LHCN-M2 (cell line): ENCODE measurements at places on chromosomes 6 and 20. TPM values are rescaled to one million over a fixed set of nuclear protein-coding genes. Genes with fewer than 3 reads are reported as not detected.

ZNF391 gene
- 0.57 and 1.3 TPM in 2 replicates for total RNA-seq

LCA5 gene
- total RNA-seq: 2.2 and 3.6 TPM in 2 replicates

MYH7B gene
- total RNA-seq: 0.06 TPM in 1 of 2 replicates, not detected in the other

DNA sequence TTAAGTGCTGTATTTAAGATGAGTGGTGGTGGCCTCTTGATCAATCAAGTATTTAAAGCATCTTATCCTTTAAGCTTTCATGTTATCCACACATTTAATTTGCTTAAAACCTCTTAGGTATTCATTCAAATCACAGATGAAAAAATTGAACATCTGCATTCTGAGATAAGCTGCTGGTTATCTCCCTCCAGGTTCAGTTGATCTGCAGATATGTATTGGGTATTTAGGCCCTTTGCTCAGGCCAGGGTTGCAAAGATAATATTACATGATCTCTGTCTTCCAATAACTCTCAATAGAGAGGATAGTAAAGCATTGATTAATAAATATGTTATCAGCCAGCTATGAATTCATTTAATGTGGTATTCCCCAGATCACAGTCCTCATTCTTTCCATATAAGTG is 45.9 kb downstream of the RPS12 start:
- no peak for DNase-seq

GRCh38 chr6:46863791-46864190 is 57.9 kb downstream of the ADGRF5 start:
- DNase-seq: no peak

DNA sequence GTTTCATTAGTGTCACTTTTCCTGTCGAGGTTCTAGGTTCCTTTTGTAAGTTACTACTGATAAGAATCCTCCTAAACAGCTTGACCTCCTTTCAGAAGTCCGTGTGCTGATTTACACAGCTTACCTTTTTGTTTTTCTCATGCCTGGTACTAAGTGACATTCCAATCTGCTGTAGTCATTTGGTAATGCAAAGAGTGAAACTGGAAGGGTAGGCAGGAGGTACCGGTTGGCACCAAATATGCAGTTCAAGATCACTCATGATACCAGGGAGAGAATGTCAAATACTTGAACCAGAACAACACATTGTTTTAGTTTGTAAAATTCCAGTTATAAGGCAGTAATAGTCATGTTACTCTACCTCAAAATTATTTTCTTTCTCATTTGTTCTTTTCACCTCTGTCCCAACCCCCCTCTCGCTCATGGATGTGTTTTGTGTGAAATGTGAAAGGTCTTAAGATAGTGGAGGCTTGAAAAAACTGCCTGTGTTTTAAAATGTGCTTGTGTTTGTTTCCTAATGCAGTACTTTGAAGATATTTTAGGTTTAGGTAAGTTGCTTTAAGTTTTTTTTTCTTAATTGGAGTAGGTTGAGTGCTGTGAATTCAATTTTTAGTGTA is 23.2 kb downstream of the AFDN start:
- DNase-seq: peak; percentile 50

DNA sequence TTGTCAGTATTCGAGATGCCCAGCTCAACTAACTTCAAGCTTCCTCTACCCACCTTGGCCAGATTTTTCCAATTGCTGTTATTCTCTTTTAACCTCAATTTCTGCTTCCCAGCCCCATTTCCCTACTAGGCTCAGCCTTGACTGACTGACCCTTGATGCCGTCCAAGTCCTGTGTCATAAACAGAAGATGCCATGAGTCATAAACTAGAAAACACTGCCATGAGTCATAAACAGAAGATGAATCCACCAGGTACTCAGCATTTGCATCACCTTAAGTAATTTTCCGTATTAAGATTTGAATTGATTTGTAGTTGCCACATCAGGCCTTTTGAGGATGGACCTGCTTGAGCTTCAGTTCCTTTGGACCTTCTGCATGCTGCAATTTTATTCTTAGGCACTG is 123.8 kb downstream of the FAM83B start:
- no peak for DNase-seq

DNA sequence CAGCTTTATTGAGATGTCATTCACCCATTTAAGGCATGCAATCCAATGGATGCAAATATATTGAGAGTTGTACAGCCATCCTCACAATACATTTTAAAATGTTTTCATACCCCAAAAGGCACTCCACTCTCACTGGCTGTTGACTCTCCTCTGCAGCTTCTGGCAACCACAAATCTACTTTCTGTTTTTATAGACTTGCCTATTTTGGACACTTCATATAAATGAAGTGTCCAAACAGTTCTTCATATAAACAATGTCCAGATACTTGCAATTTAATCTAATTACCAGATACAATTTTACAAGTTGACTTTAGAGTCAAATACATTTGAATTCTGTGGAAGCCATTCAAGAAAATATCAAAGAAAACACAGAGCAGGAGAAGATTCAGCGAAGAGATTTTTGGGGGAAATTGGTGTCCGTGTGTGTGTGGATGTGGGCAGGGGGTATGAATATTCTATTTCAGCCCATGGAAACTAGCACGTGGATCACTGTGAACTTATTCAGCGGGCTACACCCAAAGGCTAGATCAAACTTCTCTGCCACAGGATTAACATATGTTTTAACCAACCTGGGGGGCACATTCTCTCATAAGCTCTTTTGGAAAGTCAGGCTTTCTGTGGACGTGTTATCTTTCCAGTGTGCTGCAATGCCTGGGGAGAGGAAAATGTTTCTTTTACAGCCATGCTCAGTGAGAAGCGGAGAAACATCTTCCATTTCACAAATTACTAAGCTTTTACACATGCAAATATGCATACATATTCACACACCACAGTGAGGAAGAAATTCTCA is 73.9 kb downstream of the PLG start:
- DNase-seq: no peak

GRCh38 chr6:17930321-17930993 is 57.0 kb downstream of the KIF13A start:
- DNase-seq: no peak

DNA sequence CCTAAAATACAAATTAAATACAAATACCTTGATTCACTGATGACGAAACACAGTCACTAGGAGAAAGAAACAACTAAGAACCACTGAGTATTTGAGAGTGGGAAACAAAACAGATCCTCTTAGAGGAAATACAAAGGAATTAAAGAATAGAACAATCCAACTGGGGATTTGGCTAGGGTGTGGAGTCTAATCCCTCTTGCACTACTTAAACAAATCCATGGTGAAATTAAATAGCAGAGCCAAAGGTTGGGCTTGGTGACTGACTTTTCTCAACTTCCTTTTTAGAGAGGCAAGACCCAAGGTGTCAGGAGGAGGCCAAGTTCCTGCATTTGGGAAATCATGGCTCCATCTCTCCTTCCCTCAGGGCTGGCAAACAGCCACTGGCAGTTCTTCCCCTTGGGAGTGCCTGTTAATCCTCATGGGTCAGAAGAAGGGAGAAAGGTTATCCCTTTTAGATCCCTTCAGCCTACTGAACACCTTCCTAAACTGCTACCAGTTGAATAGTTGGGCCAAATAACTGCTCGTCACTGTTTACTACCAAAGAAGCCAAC is 101.2 kb upstream of the TRAF3IP2 start:
- DNase-seq: no peak

DNA sequence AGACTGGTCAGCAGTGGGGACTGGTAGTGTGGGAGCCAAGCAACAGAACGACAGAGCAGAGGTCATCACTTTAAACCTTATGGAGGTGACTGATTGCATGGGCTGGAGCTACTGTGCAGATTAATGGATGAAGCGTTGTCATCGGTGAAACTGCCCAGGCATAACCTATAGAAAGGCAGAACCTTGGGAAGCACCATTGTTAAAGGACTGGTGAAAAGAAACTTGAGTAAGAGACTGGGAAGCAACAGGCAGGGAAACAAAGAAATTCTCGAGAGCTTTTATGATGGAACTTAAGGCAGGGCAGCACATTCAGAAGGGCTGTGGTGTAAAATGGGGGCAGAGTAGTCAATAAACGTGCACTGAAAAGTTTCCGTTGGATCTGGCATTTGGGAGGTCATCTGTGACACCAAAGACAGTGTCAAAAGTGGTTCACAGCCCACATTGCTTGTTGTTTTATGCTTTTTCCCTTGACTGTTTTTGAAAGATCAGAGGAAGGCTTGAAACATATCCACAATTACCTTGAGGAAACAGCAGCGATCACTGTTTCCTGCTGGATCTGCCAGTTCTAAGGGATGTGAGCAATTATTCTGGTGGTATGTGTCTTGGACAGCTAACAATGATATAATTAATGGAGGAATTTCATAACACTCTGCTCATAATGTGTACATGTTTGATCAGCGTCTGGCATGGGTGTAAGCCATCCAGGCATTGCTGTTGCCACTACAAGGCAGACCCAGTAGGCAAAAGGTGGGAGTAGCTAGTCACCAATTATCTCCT is 62.7 kb downstream of the LRRC1 start:
- DNase-seq: no peak

DNA sequence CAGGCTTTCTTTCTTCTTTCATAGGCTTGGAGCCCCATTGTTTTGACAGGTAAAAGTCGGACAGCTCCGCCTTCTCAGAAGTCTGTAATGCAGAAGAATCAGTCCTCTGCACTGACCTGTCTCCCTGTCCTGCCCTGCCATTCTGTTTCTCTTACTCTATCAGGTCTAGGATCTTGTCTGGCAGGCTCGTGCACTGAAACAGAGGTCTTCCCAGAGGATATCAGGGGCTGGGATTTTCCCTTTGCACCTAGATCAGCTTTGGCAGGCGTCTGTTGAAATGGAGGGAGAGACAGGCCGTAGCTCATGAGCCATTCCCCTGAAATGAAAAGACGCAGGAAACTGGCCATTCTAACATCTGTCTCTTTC is 25.0 kb downstream of the KIF3B start:
- no peak for DNase-seq

DNA sequence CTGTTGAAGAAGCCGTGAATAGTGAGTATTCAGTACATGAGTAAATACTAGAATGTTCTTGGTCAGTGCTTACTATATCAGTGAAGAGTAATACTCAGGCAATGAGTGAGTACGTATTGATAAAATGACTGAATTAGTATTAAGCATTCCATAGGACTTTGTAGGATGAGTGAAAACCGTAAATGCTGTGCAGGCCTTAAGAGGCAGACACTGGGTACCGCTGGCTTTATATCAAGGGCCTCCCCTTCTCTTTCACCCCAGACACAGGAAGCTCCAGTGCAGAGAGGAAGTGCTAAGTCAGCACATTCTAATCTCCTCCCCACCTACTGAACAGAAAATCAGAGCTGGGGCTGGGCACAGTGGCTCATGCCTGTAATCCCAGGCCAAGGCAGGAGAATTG is 24.2 kb downstream of the POFUT1 start:
- DNase-seq: no peak

DNA sequence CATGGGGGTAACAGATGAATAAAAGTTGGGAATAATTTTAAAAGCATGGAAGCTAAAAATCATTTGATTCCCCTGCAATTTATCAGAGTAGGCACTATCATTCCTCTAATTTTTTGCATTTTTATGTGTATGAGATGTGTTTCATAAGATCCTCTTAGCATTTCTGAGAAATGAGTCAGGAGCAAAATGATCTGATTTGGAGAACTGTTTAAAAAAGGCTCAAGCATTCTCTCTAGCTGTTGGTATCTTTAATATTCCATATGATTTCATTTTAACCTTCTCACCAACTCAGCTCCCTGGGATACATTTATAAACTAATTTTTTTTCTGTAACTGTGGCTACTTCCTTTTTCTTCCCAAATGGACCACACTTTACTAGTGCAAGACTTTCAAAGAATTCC is 60.9 kb downstream of the MCHR2 start:
- DNase-seq: peak; percentile 87

- peak; percentile 54 for DNase-seq
Observed at GRCh38 chr6:110949679-110950285, 8.7 kb upstream of the GTF3C6 start.

DNA sequence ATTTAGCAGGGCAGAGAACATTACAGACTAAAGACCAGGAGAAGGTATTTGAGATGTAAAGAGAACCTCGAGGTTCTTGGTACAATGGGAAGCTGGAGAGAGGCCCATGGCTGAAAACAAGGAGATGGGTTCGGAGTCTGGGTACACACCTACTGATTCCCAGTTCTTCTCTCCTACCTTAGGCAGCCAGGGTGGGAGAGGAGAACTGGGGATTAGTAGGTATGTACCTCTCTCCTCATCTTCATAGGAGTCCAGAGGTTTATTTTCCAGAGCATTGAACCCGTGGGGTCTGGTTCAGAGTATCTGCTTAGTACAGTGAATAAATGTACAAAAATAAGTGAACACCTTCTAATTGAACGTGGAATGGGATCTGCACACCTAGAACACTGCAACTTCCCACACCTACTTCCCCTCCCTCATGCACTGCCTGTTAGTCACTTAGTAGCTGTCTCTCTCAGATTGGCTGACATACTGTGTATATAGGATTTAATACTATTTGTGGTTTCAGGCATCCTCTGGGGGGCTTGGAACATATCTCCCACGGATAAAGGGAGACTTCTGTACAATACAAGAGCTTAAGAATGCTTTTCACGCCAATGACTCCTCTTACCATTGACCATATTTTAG is 23.5 kb upstream of the NUP153 start:
- DNase-seq: no peak

DNA sequence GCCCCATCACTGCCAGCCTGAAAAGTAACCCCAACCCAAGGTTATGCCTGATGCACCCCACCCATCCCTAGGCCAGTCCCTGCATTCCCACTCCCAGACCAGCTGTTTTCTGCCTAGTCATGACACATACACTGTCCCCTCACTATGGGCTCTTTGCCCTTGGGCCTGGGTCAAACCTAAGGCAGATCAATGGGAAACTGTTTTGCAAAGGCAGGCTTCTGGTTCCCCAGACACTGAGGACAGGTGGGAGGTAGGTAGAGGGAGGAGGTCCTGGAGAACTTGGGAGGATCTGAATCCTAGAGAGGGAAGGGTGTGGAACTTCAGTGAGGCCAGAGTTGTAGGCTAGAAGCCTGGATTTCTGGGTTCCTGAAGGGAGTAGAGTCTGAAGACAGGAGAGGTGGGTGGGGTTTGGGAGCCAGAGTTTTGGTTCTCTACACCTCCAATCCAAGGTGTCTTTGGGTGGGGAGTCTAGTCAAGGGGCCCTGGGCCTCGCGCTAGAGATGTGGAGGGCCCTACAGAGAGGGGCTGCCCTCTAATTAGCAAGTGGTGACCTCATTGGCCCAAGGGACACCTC is 2.0 kb downstream of the CLIC1 start:
- DNase-seq: no peak

- no peak for DNase-seq
Observed at GRCh38 chr20:460180-460579, 2.2 kb downstream of the TBC1D20 start.
